Colonic mucosa (tissue), 4 donors: ENCODE measurements at places on chromosomes 2 and 18.

GRCh38 chr18:4813708-4814107 is 358.6 kb upstream of the DLGAP1 start:
- DNase-seq = no peak

DNA sequence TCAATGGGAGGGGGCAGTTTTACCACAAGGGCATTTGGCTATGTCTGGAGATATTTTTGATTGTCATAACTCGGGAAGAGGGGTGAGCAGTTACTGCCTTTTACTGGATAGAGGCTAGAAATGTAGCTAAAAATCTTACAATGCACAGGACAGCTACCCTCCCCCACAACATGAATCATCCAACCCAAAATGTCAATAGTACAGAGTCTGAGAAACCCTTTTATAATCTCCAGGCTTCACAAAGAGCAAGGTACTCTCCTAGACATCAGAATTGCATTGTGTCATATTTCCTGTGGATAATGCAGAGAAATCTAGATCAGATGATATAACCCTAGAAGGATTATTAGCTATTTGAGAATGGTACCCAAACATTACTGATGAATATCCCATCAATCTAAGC is 277.1 kb upstream of the NRP2 start:
- DNase-seq = no peak

DNA sequence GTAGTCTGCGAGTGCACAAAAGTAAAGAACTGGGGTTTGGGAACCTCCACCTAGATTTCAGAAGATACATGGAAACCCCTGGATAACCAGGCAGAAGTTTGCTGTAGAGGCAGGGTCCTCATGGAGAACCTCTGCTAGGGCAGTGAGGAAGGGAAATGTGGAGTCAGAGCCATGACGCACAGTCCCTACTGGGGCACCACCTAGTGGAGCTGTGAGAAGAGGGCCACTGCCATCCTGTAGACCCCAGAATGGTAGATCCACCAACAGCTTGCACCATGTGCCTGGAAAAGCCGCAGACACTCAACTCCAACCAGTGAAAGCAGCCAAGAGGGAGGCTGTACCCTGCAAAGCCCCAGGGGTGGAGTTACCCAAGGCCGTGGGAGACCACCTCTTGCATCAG is 206.4 kb downstream of the PIEZO2 start:
- no peak for DNase-seq

GRCh38 chr2:157995117-157995516 is 106.6 kb upstream of the UPP2 start:
- no peak for DNase-seq

DNA sequence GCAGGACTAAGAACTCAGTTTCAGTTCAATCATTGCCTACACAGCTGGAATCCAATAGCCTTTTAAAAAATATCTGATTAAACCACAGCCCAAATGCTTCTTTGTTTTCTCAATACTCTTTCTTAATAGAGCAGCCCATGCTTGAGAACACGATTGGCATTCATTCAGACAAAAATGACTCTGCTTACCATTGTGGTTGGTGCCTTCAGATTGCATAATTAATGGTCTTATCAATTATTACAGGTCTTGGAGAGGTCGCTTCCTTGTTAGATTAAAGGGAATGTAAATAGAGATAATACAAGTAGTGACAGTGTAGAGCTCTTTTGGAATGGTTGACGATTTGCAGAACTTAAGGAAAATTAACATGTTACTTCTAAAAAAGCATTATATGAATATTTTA is 107.2 kb downstream of the RNF152 start:
- no peak for DNase-seq
